ENCODE measurements at places on chromosomes 4 and X.

- no peak for DNase-seq
Observed at GRCh38 chrX:17380221-17380620, 5.2 kb downstream of the NHS start.

DNA sequence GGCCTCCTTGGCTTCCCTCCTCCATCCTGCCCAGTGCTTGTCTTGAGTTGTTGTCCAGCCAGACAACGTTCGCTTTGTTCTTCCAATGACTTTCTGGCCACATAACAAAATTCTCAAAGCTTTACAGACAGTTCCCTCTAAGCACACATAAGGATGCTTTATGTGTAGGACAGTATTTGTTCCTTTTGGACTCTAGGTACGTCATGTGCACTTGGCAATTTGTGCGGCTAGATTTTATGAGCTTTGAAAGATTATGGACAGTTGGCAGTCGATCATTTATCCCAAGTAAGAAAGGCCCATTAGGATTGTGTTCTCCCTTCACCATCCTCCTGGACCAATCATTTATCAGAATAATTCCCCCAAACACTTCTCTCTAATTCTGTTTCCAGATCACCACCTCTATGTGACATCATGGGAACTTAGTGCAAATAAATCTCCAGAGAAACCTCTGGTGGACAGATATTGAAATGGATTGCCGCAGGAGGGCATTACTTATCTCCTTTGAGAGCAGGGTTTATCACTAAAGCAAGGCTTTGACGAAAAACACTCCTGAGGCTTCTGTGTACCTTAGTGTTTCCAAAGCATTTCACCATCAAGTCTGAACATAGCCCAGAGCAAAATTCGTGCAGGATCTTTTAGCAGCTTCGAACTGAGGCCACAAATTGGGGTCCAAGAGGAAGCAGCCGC lies 77.4 kb upstream of the BMPR1B start:
- no peak for DNase-seq

- no peak for DNase-seq
Observed at GRCh38 chrX:68931345-68931744, 102.5 kb downstream of the EFNB1 start.

- DNase-seq: no peak
Observed at GRCh38 chr4:17322514-17322913, 189.4 kb downstream of the QDPR start.

DNA sequence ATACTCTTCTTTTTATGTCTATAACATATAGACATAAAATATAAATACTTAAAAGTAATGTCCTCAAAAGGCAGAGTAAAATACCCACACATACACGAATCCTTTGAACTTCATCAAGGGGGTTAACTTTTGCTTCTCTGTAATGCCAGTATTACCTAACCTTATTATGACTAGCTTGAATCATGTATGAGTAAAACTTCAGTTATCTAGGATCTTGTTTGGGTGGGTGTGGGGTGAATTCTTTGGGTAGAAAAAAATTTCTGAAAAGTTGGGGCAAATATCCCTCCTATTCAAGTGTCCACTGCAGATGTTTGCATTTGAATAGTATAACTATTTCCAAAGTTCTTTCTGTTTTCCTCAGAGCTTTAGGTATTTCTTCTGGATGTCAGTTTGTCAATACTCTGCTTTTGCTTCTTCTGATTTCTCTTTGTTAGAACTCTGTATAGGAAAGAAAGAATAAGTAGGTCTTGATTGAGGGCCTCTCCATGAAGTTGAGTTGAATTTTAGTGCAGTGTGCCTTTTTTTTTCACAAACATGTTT lies 173.8 kb downstream of the ADGRL3 start:
- no peak for DNase-seq

GRCh38 chrX:108468486-108468885 lies 28.8 kb downstream of the COL4A5 start:
- DNase-seq: no peak

- DNase-seq: no peak
Observed at GRCh38 chr4:8144359-8144758, 14.3 kb downstream of the ABLIM2 start.

DNA sequence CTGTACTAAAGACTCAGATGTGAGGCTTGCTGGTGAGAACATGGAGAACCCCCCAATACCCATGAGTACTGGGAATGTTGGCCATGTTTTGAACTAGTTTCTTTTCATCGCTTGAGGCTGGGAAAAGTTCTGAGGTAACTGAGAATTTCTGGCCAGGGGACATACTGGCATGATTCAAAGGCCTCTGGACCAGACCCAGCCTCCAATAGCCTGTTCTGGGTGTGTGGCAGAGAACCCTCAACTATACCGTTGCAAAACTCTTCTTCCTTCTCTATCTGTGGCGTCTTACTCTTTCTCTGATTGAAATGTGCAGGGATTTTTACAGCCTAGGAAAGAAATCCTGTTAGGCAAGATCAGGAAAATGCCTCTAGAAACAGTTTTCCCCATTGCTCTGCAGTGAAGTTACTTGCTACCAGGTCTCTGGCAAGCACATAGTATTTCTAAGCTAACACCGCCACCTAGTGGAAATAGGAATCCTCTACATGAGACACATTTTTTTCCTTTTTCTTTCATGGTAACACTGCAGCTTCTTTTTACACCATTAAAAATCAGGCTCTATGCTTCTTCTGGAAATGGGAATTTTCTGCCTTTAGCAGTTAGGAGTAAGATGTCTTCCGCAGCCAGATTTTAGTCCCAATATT lies 170.7 kb upstream of the ZCCHC13 start:
- no peak for DNase-seq

- DNase-seq: no peak
Observed at GRCh38 chr4:176413171-176413570, 93.4 kb downstream of the SPCS3 start.

- DNase-seq: no peak
Observed at GRCh38 chr4:59945716-59946115, 1254.4 kb upstream of the ADGRL3 start.

DNA sequence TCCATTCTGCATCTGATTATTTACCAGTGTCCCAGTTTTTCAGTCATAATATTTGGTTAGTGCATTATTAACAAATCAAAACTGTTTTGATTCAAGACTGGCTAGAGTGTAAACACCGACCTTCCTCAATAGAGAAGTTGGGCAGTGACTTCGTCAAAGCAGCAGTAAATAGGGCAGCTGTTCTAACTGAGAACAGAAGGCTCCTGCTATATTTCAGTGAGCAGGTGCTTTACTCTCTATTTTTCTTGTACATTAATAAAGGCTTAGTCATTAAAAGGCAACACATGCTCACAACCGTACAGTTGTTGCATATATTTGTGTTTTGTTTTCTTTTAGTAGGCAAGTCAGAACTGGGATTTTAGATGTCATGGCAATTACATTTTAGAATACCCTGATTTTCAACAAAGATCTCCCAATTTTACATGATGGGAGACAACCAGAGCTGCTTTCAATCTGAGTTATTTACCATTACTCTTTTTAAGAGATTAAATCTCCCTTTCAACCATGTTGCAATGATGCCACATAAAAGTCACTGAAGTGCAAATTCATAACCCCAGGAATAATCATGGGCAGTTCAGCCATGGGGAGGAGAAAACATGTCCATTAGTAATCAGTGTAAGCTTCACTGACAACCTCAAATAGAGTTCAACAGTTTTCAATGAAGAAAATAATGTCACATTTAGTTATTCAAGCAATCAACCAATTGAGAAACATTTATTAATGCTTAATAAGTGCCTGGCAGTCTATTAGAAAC lies 233.3 kb downstream of the NDST4 start:
- DNase-seq: no peak

- DNase-seq: no peak
Observed at GRCh38 chrX:24207826-24208225, 58.3 kb downstream of the ZFX start.

DNA sequence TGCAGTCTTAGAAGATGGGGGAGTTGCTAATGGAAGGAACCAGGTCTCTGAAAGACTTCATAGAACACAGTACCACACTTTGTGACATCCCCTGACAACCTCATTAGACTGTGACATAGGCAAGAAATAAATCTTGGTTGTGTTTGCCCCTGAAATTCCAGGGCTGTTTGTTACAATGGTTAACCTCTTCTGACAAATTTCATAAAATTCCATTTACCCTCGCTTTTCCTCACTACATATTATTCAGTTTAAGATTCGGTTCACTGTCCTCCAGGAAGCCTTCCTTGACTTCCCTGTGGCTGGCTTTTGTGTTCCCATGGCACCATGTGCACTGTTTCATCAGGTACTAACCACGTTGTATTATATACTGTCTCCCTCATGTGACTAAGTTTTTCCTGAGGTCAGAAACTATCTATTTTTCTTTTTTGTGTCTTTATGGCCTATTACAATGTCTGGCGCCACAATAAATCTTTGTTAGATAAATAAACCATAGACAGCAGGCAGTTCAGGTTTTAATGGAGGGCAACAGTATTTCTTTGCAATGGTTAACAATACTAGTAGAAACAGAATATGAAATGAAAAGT lies 54.2 kb downstream of the ATXN3L start:
- no peak for DNase-seq

DNA sequence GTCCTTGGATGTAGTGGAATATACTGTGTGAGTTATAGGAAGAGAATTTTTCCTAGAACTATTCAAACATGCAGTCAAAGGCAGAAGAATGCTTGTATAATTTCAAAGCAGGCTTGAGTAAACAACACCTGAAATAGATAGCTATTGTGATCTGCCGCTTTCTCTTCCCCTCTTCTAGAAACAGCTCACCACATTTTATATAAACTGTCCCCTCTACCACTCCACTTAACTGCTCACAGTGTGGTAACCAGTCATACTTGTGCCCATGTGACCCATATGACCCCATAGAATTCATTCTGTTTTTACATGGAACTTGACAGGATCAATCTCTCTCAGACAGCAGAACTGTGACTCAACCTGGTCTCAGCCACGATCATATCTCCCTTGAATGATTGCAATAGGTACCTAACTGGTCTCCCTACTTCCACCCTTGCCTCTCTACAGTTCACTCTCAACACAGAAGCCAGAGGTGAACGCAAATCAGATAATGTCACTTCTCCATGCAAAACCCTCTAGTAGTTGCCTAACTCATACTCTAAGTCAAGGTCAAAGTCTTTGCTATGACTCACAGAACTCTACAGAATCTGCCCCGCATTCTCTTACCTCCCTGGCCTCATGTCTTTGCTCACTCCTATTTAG lies 85.6 kb upstream of the EFHC2 start:
- DNase-seq: no peak

GRCh38 chrX:47540754-47541538 lies 20.1 kb upstream of the ARAF start:
- DNase-seq: no peak

GRCh38 chr4:48945981-48946380 lies 39.4 kb upstream of the OCIAD2 start:
- no peak for DNase-seq

DNA sequence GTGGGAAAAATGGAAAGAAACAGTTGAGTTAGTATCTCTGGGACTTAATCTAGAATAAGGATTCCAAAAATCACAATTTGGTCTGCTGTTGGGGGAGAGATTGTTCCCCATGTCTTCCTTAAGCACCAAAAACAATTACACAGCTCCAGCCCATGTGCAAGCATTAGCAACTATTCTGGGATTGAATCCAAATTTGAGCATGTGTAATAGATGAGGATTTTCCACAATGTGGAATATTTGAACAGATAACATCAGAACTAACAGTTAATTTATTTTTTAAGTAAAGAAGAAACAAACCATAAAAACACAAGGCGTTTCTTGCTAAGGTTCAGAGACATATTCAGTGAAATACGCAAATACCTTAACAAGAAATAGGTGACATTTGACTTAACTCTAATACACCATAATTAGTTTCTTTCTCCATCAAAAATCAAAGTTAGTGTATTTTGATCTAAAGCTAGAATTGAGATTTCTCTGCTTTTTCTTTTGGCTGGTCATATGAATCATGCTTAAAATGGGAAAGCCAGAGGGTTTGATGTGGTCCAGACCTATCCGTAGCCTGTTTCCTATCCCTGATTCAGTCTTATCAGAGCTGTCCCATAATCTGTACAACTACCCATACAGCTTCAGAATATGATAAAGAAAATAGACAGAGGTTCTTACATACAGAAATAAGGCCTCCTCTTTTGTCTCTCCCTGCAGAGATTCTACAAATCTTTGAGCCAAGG lies 413.4 kb downstream of the PACRGL start:
- DNase-seq: no peak

- no peak for DNase-seq
Observed at GRCh38 chr4:42306221-42307109, 90.8 kb upstream of the SHISA3 start.

DNA sequence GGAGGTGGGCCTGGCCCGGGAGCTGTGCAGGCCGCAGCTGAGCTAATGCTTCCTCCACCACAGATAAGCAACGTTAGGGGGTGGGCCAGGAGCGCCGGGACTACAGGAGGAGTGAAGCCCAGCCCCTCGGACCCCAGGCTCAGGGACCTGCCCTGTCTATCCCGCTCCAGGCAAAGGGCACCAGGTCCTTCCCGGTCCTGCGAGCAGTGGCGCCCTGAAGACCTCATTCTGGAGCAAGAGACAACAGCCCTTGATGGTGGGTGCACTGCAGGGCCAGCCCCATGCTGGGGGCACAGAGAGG lies 730 bp upstream of the TREX2 start:
- no peak for DNase-seq

DNA sequence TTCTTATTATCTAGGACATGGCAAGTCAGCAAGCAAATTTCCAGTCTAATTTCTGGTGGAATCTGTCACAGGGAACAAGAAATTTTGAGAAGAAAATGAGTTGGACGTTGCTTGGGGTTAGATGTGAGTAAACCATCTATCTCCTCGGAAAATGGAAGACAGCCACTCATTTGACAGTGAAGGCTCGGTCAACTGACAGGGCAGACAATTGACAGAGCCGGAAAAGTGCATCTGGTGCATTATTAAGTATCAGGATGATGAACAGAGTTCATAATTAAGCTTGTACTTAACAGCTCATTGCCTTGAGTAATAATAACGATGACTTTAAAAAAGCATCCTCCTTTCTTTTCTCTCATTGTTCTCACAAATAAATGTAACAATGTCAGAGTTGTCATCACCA lies 168.4 kb downstream of the MAD2L1 start:
- no peak for DNase-seq

- no peak for DNase-seq
Observed at GRCh38 chr4:141238186-141238585, 17.5 kb downstream of the ZNF330 start.

DNA sequence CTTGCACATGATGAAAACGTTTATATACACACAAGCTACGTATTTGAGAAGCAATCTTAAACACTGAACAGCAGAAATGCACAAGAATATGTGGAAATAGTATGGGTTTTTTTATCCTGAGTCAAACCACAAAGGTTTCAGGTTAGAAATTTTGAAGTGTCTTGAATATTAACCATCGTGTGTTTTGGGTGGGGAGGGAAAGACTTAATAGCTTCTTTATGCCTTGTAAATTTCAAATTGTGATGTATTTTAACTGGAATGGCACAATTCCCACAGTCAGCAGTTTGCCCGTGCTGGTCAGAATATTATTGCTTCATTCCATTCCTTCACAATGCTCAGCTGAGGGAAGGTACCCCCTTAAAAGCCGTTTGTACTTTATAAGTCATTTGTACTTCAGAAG lies 67.4 kb upstream of the WDR1 start:
- DNase-seq: no peak

GRCh38 chrX:153576239-153576870 lies 22.6 kb downstream of the CCNQ start:
- no peak for DNase-seq

Data from omental fat pad (tissue), 4 donors.